ENCODE measurements at places on chromosomes 1 and 21. TPM values are rescaled to one million over a fixed set of nuclear protein-coding genes. Genes with fewer than 3 reads are reported as not detected.

The DNASE2B gene
- total RNA-seq = not detected

DNA sequence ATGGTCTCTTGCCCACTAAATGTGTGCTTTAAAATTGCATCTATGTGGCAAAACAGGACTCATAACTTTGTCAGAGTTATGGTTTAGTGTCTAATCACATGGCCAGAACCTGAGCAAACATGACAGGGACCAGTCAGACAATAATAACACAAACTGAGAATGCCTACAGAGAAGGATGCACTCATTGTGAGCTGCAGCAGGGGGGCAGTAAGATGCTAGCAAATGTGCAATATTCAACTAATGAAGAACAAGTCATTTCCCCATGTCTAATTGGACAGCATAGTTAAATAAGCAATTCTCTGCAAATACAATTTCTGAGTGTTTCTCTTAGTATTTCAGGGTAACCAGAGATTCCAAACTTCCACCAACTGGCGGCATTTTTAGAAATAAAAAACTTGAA lies 30.8 kb downstream of the SPAG17 start:
- DNase-seq = peak; percentile 37

The ITGB2 gene
- 0.09 TPM for total RNA-seq

DNA sequence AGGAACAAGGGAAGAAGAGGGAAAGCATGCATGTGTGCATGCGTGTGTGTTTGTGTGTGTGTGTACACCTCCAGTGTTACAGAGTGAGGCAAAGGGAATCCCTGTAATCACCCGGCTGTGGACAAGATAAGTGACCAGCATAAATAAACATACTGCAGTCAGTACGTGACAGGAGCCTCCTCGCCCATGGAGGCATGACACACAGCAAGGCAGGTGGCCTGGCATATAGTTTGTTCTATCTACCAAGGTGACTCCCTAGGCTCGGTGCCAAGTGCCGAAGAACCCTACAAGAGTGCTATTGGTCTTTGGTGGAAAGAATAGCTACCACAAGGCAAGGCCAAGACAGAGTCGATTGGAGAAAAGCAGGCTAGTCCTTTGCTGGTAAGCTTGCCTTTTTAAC lies 31.7 kb upstream of the HEATR1 start:
- DNase-seq = no peak

The C1orf53 gene
- 28.6 TPM for total RNA-seq

GRCh38 chr1:248852481-248853405 lies 6.1 kb downstream of the ZNF692 start:
- DNase-seq = no peak

The PDPN gene
- 19.6 TPM for total RNA-seq

The ISG15 gene
- total RNA-seq = 238 TPM

DNA sequence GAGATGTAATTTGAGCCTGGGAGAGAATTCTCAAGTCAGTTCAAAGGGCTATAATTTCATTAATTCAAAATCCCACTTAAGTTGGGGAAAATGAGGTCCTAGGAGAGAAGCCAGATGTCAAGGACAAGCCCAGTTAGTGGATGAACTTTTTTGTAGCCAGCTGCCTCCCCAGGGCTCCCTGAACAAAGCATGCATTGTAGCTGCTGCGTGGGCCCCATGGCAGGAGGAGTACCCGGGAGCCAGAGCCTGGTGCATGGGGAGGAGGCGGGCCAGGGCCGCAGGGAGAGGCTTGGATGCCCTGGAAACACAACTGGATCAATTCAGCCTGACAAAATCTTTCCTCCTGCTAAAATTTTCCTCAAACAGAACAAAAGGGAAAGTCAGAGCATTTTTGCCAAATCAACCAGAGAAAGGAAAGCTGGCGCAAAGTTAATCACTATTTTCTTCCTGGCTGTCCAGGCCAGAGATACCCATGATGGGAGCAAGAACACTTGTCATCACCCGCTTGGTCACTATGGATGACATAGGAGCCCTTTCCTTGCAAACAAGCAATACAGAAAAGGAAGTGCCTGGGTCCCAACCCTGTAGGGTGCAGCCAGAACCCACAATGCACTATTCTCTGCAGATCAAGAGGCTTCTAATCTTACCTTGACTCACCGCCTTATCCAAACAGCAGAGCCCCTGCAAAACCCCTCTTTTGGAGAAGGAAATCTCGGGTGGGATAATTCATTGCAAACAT lies 248.1 kb upstream of the RAB4A start:
- DNase-seq = no peak

- DNase-seq = peak; percentile 90
These were observed 39.9 kb upstream of the TADA1 start for GRCh38 chr1:166915941-166916340.

The TMPRSS15 gene
- total RNA-seq = 0.03 TPM

- no peak for DNase-seq
These were observed 44.6 kb downstream of the WASF2 start for GRCh38 chr1:27445177-27445936.

DNA sequence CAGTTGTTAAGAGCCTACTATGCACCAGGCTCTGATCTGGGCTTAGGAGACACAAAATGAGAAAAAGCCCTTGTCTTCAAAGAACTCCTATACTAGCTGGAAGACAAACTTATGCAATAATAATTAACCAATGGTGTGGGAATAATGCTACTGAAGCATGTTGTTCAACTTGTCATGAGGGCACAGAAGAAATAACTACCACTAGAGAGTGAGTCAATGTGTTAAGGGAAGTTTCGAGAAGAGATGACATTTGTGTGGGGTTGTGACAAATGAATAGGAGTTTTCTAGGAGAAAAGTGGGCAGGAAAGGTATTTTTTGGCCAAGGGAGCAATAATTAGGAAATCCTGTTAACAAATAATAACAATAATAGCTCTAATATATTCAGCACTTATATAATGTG lies 205.0 kb downstream of the PDE4B start:
- DNase-seq = no peak

The CD160 gene
- total RNA-seq = not detected

The PPP2R5A gene
- 21.5 TPM for total RNA-seq

DNA sequence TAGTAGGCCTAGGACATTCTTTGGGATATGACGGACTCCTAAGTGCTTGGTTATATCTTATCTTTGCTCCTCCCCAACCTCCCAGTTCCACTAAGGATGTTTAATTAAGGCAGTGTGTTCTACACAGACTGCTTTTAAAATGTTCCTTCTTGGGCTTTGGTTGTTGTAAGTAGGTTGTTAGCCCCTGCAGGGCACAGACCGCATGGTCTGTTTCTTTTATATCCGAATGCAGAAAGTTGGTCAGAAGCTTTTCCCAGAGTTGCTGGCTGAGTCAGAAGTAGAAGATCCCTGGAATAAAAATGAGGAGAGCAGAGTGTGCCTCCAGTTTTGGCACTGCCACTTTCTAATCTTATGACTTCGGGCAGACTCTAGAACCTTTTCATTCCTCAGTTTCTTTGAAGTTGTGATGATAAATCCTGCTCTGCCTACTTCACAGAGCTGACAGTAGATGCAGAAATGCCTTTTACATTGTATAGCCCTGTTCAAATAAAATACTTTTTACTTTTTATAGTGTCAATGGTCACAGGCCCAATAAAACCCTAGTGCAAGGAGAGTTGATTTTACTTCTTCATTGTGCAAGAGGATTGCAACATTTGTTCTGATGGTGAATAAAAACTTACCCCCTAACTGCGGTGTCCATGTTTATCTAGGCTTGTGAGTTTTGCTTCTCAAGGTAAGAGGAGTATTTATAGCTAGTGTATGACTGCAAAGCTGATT lies 18.4 kb downstream of the FMN2 start:
- DNase-seq = no peak

The SLC44A3 gene
- total RNA-seq = 0.80 TPM

The C4BPB gene
- 0.29 TPM for total RNA-seq

DNA sequence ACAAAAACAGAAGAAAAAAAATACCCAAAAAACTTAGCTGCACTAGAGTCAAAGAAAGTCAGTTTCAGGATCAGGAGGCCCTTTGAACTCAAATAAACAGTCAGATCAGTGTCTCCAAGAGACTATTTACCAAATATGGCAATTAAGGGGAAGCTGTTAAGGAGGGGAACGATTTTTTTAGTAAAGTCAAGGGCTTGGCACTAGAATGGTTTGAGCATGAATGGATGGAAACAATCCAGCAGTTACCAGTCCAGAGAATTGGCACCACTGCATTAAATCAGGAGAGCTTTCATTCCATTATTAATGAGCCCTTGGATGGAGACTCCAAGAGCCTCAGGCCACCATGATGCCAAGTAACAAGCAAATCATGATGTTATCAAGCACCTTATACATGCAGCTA lies 7.2 kb downstream of the TRAPPC3 start:
- no peak for DNase-seq

The KIF14 gene
- total RNA-seq = 22.1 TPM

The NTRK1 gene
- total RNA-seq = 0.40 TPM

GRCh38 chr1:68745451-68745850 lies 248.6 kb upstream of the DEPDC1 start:
- no peak for DNase-seq

The CLIC4 gene
- total RNA-seq = 226 TPM

DNA sequence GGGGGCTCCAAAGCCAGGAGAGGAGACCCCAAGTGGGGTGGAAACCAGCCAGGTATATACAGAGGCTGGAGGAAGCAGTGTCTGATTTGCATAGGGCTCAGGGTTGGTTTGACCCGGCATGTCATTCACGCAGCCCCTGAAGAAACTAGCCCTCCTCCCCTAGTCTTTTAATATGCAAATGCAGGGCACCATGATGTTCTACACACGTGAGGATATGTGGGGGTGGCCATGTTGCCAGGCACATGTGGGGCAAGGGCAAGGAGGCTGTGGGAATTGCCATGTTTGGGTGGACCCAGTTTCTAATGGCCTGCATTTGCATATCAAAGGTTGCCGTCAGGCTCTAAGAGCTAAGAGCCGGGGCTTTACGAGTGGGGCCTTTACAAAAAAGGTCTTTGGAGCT lies 12.0 kb upstream of the RHOU start:
- no peak for DNase-seq

DNA sequence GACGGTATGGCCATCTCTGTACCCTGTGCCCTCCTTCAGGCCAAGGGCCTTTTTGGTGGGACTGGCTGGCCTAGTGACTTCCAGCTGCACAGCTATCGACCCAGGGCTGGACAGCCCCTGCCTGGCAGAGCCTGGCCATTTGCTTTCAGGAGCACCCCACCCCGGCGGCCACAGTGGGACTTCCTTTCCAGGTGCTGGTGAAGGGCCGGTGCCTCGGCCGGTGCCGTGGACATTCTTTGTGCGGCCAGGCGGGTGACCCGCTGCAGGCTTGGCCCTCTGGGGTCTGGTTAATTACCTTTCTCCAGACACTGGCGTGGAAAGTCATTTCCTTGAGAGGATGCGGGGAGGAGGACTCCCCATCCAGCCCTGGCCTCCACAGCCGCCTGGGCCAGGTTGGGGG lies 50.1 kb downstream of the PRDM16 start:
- no peak for DNase-seq

- DNase-seq = no peak
These were observed 298.5 kb upstream of the PROX1 start for GRCh38 chr1:213689260-213689659.

The ZFYVE9 gene
- 11.8 TPM for total RNA-seq

DNA sequence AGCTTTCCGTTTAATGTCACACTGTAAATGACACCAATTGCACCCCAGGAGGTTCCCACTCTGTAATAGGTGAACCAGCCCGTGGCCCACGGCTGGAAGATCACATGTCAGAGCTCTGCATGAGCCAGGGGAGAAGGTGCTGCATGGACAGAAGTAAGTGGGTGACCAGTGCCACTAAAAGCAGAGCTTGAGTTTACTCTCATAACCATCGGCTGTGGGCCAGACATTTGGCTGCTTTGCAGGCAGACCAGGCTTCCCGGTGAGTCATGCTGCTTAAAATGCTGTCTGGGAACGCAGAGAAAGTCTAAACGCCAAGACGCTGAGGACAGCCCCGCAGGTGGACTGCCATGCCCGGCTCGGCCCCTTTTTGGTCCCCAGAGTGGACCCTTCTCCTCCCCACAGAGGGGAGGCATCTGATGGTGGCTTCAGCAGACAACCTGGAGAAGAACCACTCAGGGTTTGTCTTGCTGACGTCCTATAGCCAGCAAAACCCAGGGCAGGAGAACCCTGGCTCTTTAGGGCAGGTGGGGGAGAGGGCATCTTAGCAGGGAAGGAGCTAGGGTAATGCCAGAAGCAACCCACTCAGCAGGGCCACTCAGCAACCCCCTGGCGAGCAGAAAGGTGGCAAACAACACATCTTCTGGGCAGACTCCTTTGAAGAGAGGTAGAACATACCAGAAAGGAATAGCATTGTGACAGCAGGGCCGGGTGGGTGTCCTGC lies 7.3 kb downstream of the KIAA2013 start:
- DNase-seq = peak; percentile 90

DNA sequence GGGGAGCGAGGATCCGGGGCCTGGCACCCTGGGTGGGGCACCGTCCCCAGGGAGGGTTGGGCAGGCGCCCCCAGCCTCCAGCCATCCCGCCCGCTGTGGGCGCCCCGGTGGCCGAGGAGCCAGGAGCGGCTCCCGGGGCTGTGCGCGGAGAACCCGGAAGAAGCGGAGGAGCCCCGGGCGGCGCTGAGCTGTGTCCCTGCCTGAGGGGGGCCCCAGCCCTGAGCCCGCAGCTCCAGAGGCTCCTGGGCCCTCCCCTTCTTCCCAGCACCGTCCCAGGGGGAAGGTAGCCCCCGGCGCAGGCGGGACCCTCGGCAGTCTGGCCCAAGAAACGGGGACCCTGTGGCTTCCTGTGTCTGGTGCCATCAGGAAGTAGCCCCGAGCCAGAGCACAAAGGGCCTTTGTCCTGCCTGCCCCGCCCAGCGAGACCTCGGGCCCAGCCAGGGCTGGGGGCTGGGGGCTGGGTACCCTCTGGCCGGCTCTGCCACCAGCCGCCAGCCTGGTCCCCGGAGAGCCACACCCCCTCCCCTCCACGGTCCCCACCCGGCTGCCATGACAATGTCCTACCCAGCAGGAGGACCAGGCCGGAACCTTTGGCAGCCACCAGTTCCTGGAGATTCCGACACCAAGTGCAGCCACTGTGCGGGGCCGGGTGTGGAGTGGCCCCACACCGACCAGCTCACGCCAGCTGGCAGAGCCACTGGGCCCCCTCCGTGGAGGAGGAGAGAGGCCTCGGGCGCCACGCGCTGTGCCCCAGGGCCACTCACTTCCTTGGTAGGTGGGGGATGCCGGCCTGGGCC lies 15.6 kb upstream of the TTLL10 start:
- DNase-seq = peak; percentile 60

DNA sequence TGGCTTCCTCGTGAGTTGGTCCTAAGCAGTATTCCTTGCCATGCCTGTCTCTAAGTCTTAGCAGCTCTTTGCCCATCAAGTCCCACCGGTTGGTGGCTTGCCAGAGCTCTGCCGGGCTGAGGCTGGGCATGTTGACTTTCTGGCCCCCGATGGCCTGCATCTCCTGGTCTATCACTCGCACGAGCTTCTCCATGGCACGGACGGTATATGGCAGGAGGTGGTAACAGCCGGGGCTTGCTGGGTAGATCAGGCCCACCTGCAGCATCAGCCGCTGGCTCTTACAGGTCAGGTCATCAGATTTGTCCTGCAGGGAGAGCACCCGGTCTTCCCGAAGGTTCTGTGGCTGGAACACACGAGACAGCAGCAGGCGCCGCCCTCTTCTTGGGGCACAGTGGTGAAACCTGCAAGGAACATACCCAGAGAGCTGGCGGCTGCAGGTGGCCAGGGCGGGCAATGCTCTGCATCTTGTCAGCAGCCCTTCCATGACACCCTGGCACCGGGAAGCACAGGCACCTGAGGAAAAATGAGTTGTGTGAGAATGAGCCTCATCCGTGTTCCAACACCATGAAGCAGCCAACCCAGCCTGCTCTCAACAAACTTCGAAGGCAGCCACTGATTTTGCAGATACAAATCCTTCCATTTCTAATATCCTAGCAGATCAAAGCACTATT lies 5.5 kb downstream of the PARS2 start:
- DNase-seq = no peak

- no peak for DNase-seq
These were observed 4.3 kb downstream of the DCST1 start for GRCh38 chr1:155037851-155038441.

The BEST4 gene
- not detected for total RNA-seq
